Bronchial epithelial cell (primary cell): ENCODE measurements at places on chromosomes 4 and X. TPM values are rescaled to one million over a fixed set of nuclear protein-coding genes. Genes with fewer than 3 reads are reported as not detected.

GRCh38 chr4:176805155-176805554 is 12.4 kb upstream of the VEGFC start:
- peak; percentile 38 for DNase-seq

GRCh38 chrX:154399527-154400368 is 1.6 kb downstream of the RPL10 start:
- DNase-seq = no peak

DNA sequence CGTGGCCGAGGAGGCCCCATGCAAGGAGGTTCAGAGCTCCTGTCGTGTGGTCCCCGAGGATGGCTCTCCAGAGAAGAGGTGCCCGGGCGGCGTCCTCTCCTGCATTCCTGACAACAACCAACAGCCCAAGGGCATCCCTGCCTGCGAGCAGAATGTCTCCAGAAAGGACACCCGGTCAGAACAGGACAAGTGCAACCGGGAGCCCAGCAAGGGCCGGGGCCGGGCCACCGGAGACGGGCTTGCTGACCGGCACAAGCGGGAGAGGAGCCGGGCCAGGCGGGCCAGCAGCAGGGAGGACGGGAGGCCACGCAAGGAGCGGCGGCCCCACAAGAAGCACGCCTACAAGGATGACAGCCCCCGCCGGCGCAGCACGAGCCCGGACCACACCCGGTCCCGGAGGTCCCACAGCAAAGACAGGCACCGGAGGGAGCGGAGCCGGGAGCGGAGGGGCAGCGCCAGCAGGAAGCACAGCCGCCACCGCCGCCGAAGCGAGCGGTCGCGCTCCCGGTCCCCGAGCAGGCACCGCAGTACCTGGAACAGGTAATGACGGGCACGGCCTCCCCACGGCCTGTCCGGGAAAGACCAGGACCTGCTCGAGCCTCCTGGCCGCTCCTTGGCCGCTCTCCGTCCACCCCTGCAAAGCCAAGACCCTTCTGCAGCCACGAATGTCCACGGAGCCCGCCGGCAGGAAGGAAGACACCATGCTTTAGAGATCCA is 9.8 kb downstream of the AKAP17A start:
- DNase-seq = no peak

DNA sequence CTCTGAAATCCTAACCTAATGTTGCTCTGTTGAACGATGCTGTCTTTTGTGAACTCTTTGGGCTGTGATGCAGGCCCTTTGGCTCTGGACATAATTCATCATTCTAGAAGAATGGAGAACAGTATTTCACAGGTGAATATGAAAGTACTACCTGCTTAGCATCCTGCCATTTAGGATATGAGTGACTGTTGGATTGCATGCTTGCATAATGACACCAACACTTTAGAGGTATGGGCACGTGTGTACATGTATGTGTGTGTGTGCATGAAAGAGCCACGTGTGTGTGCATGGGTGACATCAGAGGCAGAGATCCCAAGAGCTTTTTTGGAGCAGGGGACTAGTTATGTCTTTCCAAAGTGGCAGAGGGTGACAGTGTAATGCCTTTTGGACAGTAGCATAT is 70.2 kb upstream of the ZNF518B start:
- DNase-seq = peak; percentile 30

Gene TRIM60
- total RNA-seq = not detected in 2 replicates

Gene GUCY1A1
- 0.79 and 1.2 TPM in 2 replicates for total RNA-seq

Gene LONRF3
- total RNA-seq = 0.51 and 0.79 TPM in 2 replicates
